PC-3 (cell line): ENCODE measurements at places on chromosomes 11 and 22. TPM values are rescaled to one million over a fixed set of nuclear protein-coding genes. Genes with fewer than 3 reads are reported as not detected.

DNA sequence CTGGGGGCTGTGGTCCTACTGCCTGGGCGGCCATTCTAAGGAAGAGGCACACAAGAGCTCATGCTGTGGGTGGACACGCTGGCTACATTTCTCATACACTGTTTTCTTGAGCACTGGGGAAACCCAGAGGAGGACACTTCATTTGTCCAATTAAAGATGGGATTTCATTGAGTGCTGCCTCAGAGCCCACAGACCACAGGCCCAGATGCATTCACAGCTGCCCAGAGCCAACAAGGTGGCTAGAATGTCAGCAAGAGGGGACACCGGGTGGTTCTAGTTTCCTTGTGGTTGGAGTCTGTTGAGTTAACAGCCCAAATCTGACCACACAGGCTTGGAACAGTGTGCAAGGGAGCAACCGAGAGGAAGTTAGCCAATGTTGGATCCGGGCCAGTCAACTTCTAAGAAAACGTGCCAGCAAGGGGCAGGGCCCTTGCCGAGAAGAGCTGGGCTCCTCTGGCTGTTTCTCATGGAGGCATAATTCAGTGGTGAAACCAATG lies 35.0 kb upstream of the SORL1 start:
- peaks cover 35% of the 10 kb centered on the region for H3K4me1 ChIP-seq
- peak overlapping the region; percentile 38 for H3K27ac ChIP-seq
- DNase-seq: peak; percentile 98
- H3K27me3 ChIP-seq: no peaks in the 10 kb centered on the region

- H3K27ac ChIP-seq: no peak overlapping the region
- no peak for DNase-seq
- peaks cover 15% of the 10 kb centered on the region for H3K4me1 ChIP-seq
- no peak overlapping the region for H3K4me3 ChIP-seq
Measured at GRCh38 chr11:83162377-83162776, 5.4 kb downstream of the PCF11 start.

DNA sequence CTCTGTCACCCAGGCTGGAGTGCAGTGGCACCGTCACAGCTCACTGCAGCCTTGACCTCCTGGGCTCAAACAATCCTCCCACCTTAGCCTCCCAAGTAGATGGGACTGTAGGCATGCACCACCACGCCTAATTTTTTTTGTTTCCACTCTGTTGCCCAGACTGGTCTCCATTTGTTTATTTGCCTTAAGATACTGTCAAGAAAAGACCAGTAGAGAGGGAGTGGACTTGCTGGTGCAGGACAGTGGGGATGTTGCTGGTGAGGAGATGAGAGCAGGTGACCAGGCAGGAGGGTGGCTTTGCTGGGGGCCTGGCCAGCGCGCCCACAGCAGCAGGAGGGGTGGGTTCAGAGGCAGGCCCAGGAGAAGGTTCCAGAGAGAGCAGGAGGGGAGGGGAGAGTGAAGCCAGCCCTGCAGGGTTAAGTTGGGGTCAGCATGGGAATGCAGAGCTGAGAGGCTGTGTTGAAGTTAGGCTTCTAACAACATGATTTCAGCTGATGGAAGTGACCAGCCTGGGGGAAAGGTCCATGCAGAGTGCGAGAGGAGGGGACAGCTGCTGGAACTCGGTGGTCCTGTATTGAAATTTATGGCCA lies 35.8 kb downstream of the NADSYN1 start:
- H3K4me3 ChIP-seq: no peak overlapping the region
- H3K27me3 ChIP-seq: no peaks in the 10 kb centered on the region
- DNase-seq: no peak
- H3K4me1 ChIP-seq: peaks cover 13% of the 10 kb centered on the region

GRCh38 chr22:25007444-25008106 lies 55.1 kb downstream of the KIAA1671 start:
- no peak overlapping the region for H3K27ac ChIP-seq
- H3K4me3 ChIP-seq: no peak overlapping the region
- peaks cover 9% of the 10 kb centered on the region; the same call in 1 of the 2 replicates for H3K4me1 ChIP-seq
- H3K27me3 ChIP-seq: no peaks in the 10 kb centered on the region
- H3K36me3 ChIP-seq: no peaks in the 10 kb centered on the region

- H3K4me3 ChIP-seq: no peak overlapping the region
- no peak overlapping the region for H3K27ac ChIP-seq
- no peak for DNase-seq
- H3K36me3 ChIP-seq: no peaks in the 10 kb centered on the region
Measured at GRCh38 chr11:116310698-116311097, 462.1 kb downstream of the BUD13 start.

GRCh38 chr11:67392183-67392715 lies 463 bp downstream of the RAD9A start:
- H3K4me3 ChIP-seq: peak overlapping the region; percentile 81
- peaks cover 8% of the 10 kb centered on the region; the same call in 1 of the 2 replicates for H3K4me1 ChIP-seq
- H3K36me3 ChIP-seq: no peaks in the 10 kb centered on the region; the same call in 1 of the 2 replicates
- DNase-seq: peak; percentile 15

DNA sequence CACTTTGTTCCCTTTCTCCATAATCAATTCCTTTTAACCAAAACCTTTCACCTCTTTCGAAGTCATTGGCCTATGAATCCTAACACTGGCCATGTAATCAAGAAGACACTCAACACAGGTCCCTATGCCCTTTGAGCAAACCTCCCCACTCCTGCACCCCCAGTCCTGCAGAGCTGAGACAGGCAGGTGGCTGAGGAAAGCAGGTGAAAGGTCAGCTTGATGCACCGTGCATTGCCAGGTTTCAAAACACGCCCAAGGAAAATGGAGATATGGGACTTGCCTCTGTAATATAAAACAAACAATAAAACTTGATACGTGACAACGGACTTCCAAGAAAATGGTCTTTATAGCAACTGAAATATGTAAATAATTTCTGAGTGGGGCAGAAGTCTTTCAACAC lies 10.6 kb downstream of the CPT1A start:
- 0 out of 2 replicates have a peak, but pooled peaks cover 5% of the 10 kb centered on the region for H3K36me3 ChIP-seq
- H3K27me3 ChIP-seq: no peaks in the 10 kb centered on the region
- no peak overlapping the region for H3K27ac ChIP-seq
- peak; percentile 19 for DNase-seq
- H3K4me3 ChIP-seq: no peak overlapping the region
- H3K4me1 ChIP-seq: no peaks in the 10 kb centered on the region

GRCh38 chr11:132310390-132311375 lies 940.3 kb downstream of the NTM start:
- H3K4me3 ChIP-seq: no peak overlapping the region
- no peak for DNase-seq
- H3K27ac ChIP-seq: no peak overlapping the region
- H3K36me3 ChIP-seq: no peaks in the 10 kb centered on the region
- H3K4me1 ChIP-seq: no peaks in the 10 kb centered on the region

- no peaks in the 10 kb centered on the region for H3K27me3 ChIP-seq
- peaks cover 41% of the 10 kb centered on the region for H3K36me3 ChIP-seq
- H3K27ac ChIP-seq: no peak overlapping the region
- H3K4me3 ChIP-seq: peak overlapping the region; percentile 80
- DNase-seq: no peak
Measured at GRCh38 chr11:70271649-70271953, 1.1 kb downstream of the PPFIA1 start.

- peak overlapping the region; percentile 61 for H3K27ac ChIP-seq
- DNase-seq: peak; percentile 95
- no peaks in the 10 kb centered on the region for H3K27me3 ChIP-seq
- peak overlapping the region; percentile 29; the same call in 1 of the 2 replicates for H3K4me3 ChIP-seq
Measured at GRCh38 chr22:47835726-47836125, 1073.3 kb downstream of the TBC1D22A start.

GRCh38 chr22:43213051-43213450 lies 26.1 kb upstream of the TTLL12 start:
- H3K4me3 ChIP-seq: no peak overlapping the region
- H3K4me1 ChIP-seq: no peaks in the 10 kb centered on the region
- no peaks in the 10 kb centered on the region for H3K27me3 ChIP-seq
- DNase-seq: no peak

DNA sequence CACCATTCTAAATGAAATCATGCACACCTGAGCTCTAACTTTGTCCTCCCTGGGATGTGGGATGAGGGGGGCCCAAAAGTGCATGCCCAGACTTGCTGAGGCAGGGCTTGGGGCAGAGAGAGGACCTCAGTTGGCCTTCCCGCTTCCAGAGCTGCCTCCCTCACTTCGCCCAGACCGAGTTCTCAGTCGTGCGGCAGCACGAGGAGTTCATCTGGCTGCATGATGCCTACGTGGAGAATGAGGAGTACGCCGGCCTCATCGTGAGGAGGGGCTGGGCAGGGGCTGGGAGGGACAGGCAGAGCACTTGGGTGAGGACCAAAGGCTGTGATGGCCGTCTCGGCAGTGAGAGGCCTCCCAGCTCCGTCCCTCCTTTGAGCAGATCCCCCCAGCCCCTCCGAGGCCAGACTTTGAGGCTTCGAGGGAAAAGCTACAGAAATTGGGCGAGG lies 8.2 kb downstream of the CFL1 start:
- no peak overlapping the region for H3K27ac ChIP-seq
- peaks cover 36% of the 10 kb centered on the region for H3K36me3 ChIP-seq
- peaks cover 6% of the 10 kb centered on the region for H3K4me1 ChIP-seq
- DNase-seq: no peak

- H3K4me1 ChIP-seq: no peaks in the 10 kb centered on the region
- no peak overlapping the region for H3K27ac ChIP-seq
- peaks cover 78% of the 10 kb centered on the region for H3K27me3 ChIP-seq
- DNase-seq: no peak
- no peak overlapping the region for H3K4me3 ChIP-seq
- H3K36me3 ChIP-seq: no peaks in the 10 kb centered on the region
Measured at GRCh38 chr22:49462795-49463194, 364.9 kb downstream of the BRD1 start.

DNA sequence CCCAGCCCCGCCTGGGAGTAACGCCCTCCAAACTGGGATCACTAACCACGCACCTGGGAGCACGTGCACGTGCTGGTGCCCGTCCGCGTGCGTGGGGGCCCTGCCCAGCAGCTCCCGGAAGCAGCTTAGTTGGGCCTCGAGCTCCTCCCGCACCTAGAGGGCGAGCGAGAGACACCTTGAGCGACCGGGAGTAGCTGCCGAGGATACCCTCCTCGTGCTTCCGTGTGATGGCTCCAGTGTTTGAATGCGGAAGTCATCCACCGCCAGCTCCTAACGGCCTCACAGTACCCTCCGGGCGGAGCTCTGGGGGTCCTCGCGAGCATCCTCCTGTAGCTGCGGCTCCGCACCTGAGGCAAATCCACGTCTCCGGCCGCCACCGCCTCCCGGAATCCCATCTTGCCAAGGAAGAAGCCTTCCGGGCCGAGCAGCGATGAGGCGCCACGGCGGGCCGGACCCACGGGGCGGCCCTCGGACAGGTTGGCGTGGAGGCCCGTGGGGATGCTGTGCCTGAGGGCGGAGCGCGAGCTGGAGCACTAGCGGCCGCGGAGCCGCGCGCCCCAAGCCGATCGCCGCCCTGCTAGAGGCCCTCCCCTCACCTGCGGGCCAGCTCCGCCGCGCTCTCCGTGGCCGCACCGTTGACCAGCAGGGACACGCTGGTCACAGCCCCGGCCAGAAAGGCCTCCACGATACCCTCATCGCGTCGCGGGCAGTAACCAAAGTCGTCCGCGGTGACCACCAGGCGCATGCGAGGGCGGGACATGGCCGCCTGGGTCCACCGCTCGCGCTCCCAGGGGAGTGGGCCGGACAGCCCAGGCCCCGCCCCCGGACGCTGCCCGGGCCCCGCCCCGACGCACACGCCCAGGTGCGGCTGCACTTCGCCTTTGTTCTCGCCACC lies at the start of gene YDJC:
Gene YDJC (minus strand): TSS at position 768 of the 895 bp plus-strand sequence. CDS start 8 bp downstream, at position 760.
- peak within 1 kb of the TSS; percentile 96 for H3K4me3 ChIP-seq
- H3K4me1 ChIP-seq: peaks cover 10% of the 10 kb centered on the region
- H3K36me3 ChIP-seq: peaks cover 3% of the 10 kb centered on the region; the same call in 1 of the 2 replicates
- H3K27ac ChIP-seq: peak within 1 kb of the TSS; percentile 81
- H3K27me3 ChIP-seq: no peaks in the 10 kb centered on the region
- DNase-seq: peak; percentile 92

DNA sequence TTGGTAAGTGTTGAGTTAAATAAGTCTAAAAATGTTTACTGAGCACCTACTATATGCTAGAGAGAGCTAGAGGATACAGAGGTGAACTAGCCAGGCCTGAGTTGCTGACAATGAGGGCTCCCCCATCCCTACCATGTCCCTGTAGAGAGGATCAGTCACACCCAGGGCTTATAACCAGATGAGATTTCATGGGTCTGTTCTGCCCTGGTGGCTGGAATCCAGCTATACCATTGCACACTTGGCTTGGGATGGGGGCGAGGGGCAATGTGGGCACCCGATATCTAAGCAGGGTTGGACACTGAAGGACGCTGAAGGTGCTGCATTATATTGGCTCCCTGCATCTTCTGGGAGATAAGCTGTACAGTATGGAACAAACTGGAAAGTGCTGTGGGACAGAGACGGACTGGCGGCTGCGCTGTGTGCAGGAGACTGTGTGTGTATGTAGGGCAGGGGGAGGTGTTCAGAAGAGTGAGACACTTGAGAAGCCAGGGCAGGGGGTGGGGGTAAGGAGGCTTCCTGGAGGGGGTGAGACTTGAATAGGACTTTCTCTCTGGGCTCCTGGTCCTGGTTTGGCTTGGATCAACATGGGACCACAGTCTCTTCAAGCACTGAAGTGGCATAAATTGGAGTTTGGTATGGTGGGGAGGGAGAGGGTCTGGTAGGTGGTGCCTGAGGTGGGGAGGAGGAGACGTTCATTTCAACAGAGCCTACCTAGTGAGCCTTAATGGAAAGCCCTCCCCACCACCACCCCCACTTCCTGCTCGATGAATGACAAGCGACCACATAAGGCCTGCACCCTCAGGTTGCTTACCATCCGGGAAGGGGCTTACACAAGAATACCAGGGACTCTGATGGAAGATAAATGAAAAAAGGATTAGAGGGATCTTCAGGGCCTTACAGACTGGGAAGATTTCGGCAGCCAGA lies 1.8 kb downstream of the CD82 start:
- peaks cover 21% of the 10 kb centered on the region for H3K4me1 ChIP-seq
- H3K27ac ChIP-seq: no peak overlapping the region

OR9Q2 gene
- not detected in 2 replicates for total RNA-seq

RTN4RL2 gene
- total RNA-seq: 3.5 and 6.5 TPM in 2 replicates

SRRD gene
- 17.6 and 21.1 TPM in 2 replicates for total RNA-seq

GLYAT gene
- not detected in 2 replicates for total RNA-seq

PHF21B gene
- total RNA-seq: 0.12 TPM in 1 of 2 replicates, not detected in the other

OR8A1 gene
- total RNA-seq: 0.04 TPM in 1 of 2 replicates, not detected in the other

DEUP1 gene
- total RNA-seq: 0.26 TPM in 1 of 2 replicates, not detected in the other

MIF gene
- total RNA-seq: 884 and 957 TPM in 2 replicates

DGCR2 gene
- 36.1 and 46.1 TPM in 2 replicates for total RNA-seq

C11orf42 gene
- total RNA-seq: not detected in 2 replicates

OR52H1 gene
- not detected in 2 replicates for total RNA-seq

SHISA8 gene
- total RNA-seq: not detected in 2 replicates

TRIM22 gene
- not detected in 2 replicates for total RNA-seq
